Vagina (tissue), 2 donors: ENCODE measurements at places on chromosomes 1 and 21.

- DNase-seq, result no peak
These were observed 481.1 kb downstream of the PTBP2 start for GRCh38 chr1:97202481-97203380.

- DNase-seq, result no peak
These were observed 311 bp downstream of the IRF2BP2 start for GRCh38 chr1:234609691-234610042.

- DNase-seq, result no peak
These were observed 108.7 kb upstream of the DUSP10 start for GRCh38 chr1:221850470-221851187.

- no peak for DNase-seq
These were observed 88.2 kb upstream of the ABCD3 start for GRCh38 chr1:94329986-94330385.
